ENCODE measurements at places on chromosomes 12 and 14.

DNA sequence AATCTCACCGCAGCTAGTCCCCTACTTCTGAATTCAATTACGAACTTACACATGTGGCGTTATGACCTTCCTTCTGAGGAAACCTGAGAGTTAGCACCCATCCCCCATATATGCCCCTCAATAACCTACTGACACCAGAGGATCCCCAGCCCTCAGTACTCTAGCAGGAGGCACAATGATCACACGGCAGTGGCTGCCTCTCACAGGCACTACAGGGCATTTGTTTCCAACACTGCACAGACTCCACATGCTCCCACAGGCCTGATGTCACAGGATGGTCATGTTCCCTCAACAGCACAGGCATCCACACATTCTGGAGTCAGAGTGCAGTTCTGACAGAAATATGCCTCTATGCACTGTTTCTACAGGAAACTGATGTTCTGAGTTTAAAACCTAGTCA, 17.4 kb downstream of the PPP1CC start:
- no peak overlapping the region for H3K27ac ChIP-seq
- no peak overlapping the region for H3K4me3 ChIP-seq
- no peaks in the 10 kb centered on the region for H3K27me3 ChIP-seq
- no peak for DNase-seq

DNA sequence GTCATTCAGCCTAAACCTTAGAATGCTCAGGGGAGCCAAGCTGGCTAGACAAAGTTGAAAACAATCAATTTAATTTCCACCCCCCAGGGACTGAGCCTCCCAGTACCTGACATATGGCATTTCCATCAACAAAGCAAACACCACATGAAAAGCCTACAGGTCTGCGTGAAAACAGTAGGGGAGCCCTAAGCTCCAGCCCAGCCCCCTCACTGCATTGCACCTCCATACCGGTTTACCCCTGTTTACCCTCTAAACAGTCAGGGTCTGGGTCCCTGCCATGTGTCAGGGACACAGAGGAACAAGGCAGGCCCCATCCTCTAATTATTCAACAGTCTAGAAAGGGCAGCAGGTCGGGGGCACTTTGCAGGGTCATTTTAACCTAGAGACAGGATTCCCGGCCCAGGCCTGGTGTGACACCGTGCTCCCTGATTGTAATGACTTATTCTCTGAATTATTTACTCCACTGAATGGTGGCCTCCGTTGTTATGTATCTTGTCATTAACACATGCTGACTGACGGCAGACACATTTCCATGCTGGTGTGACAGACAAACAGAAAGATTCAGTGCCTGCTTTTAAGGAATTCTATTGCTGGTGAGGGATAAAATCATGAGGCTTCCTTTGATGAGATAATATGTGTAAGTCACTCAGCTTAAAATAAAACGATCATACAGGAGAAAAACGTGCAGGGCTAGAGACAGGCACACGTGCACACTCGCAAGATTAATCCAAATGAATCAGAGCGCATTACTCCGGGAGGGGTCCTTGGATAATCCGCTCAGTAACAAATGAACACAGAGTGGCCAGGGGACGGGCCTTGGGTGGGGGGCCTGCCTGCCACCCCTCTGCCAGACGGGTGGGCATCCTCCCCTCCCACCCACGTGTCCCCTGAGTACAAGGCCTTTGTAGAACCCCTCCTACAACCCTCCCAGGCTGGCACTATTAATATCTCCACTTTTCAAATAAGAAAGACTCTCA, 23.2 kb downstream of the CCDC88C start:
- H3K4me3 ChIP-seq, result no peak overlapping the region
- peaks cover 47% of the 10 kb centered on the region for H3K4me1 ChIP-seq
- H3K27ac ChIP-seq, result no peak overlapping the region
- no peak for DNase-seq

- no peaks in the 10 kb centered on the region for H3K4me1 ChIP-seq
- no peak overlapping the region for H3K4me3 ChIP-seq
- no peaks in the 10 kb centered on the region for H3K27me3 ChIP-seq
- H3K36me3 ChIP-seq, result peaks cover 92% of the 10 kb centered on the region
- no peak overlapping the region for H3K27ac ChIP-seq
These were observed 20.9 kb downstream of the KMT2D start for GRCh38 chr12:49039421-49040363.

DNA sequence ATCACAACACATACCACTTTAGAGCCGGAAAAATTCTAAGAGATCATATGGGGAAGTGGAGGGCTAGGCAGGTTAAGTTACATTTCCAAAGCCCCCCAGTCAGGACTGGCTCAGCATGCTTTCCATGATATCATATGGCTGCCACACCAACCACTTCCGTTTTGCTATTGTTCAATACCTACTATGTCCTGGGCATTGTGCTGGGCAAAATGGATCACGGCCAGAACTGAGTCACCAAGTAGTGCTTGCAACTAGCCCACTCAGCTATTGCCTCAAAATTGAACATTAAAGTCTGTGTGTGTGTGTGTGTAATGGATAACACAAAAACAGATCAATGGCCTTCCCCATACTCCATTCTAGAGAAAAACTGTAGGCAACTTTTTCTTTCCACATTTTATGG, 22.7 kb downstream of the WIF1 start:
- H3K4me3 ChIP-seq, result no peak overlapping the region
- no peaks in the 10 kb centered on the region for H3K36me3 ChIP-seq
- no peak overlapping the region for H3K27ac ChIP-seq
- no peaks in the 10 kb centered on the region for H3K27me3 ChIP-seq

- peak; percentile 99 for DNase-seq
- peak overlapping the region; percentile 97 for H3K27ac ChIP-seq
- H3K4me3 ChIP-seq, result peak overlapping the region; percentile 29
These were observed 5.5 kb downstream of the AJUBA start for GRCh38 chr14:22976620-22977433.

- no peaks in the 10 kb centered on the region for H3K27me3 ChIP-seq
- no peak overlapping the region for H3K4me3 ChIP-seq
These were observed 16.1 kb upstream of the WSCD2 start for GRCh38 chr12:108112832-108113556.

GRCh38 chr12:3923021-3923420, 49.8 kb upstream of the PARP11 start:
- H3K27me3 ChIP-seq, result peaks cover 1% of the 10 kb centered on the region
- DNase-seq, result no peak
- no peak overlapping the region for H3K4me3 ChIP-seq
- H3K27ac ChIP-seq, result no peak overlapping the region
- no peaks in the 10 kb centered on the region for H3K36me3 ChIP-seq

- H3K36me3 ChIP-seq, result no peaks in the 10 kb centered on the region
- H3K27ac ChIP-seq, result no peak overlapping the region
- H3K4me3 ChIP-seq, result no peak overlapping the region
- DNase-seq, result no peak
- no peaks in the 10 kb centered on the region for H3K4me1 ChIP-seq
These were observed 471.5 kb downstream of the MED13L start for GRCh38 chr12:115806000-115806399.

DNA sequence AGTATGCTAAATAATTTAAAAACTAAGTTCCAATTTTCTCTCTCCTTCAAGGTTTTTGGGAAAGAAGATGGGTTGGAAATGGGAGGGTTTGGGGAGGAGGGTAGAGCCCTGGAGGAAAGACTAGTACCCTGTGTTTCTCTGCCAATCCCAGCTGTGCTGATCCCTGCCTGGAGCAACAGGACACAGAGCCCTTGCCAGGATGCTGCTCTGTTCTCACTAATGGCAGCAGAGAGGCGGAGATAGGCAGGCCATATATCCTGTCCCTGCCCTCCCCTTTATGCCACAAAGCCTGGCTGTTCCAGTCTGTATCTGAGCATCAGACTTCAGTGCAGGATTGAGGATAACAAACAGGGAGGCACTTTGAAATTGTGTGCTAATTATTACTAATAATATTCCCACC, 99.0 kb downstream of the C12orf75 start:
- DNase-seq, result no peak
- H3K4me1 ChIP-seq, result no peaks in the 10 kb centered on the region
- no peaks in the 10 kb centered on the region for H3K27me3 ChIP-seq
- no peaks in the 10 kb centered on the region for H3K36me3 ChIP-seq

- no peak for DNase-seq
- H3K4me1 ChIP-seq, result no peaks in the 10 kb centered on the region
- H3K36me3 ChIP-seq, result no peaks in the 10 kb centered on the region
- H3K27ac ChIP-seq, result no peak overlapping the region
- H3K27me3 ChIP-seq, result no peaks in the 10 kb centered on the region
These were observed 119.5 kb downstream of the ANO4 start for GRCh38 chr12:100913872-100914592.

DNA sequence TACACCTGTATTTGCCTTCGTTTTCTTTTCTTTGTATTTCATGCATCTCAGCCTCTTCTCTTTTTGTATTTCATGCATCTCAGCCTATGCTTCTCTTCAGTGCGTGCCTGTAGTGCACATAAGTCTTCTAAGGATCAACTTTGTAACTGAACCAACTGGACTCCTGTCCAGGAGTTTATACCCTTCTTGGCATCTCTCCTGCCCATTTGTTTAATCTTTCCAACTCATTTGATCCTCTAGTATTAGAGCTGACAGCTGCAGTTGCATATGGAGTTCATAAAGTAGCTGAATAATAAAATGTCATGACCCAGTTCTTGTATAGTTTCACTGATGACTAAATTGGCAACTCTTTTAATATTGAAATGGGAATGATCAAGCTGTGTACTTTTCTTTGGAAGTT, 89.7 kb downstream of the FGD4 start:
- H3K4me1 ChIP-seq, result no peaks in the 10 kb centered on the region
- H3K4me3 ChIP-seq, result no peak overlapping the region
- no peaks in the 10 kb centered on the region for H3K36me3 ChIP-seq
- H3K27me3 ChIP-seq, result no peaks in the 10 kb centered on the region
- DNase-seq, result no peak

DNA sequence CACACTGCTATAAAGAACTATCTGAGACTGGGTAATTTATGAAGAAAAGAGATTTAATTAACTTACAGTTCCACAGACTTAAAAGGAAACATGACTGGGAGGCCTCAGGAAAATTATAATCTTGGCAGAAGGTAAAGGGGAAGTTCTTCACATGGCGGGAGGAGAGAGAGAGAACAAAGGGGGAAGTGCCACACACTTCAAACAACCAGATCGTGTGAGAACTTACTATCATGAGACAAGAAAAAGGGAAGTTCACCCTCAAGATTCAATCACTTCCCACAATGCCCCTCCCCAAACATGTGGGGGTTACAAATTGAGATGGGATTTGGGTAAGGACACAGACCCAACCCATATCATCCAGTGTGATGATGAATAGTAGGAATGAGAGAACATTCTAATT, 366.5 kb downstream of the LRFN5 start:
- no peaks in the 10 kb centered on the region for H3K36me3 ChIP-seq
- DNase-seq, result no peak
- H3K27me3 ChIP-seq, result no peaks in the 10 kb centered on the region
- H3K27ac ChIP-seq, result no peak overlapping the region
- H3K4me3 ChIP-seq, result no peak overlapping the region

DNA sequence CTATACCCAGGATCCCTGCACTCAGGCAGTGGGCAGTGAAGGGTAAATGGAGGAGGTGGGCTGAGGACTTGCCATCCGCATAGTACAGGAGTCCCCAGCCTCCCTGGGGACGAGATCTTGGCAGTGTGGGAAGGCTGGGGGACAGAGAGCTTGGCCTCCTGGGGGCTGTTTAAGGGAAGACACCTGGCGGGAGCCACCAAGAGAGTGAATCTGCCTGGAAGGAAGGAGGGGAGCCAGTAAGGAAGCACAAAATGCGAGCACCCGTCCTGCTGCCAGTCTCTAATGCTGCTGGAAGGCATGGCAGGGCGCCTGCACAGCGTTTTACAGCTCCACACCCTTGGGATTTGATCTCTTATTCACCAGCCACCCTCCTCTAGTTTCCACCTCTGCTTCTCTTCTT, 7.4 kb upstream of the KRT2 start:
- no peak overlapping the region for H3K4me3 ChIP-seq
- DNase-seq, result no peak
- peaks cover 34% of the 10 kb centered on the region for H3K27me3 ChIP-seq
- H3K36me3 ChIP-seq, result no peaks in the 10 kb centered on the region
- no peak overlapping the region for H3K27ac ChIP-seq
- no peaks in the 10 kb centered on the region for H3K4me1 ChIP-seq

GRCh38 chr12:5033883-5034282, 9.8 kb upstream of the KCNA5 start:
- peaks cover 21% of the 10 kb centered on the region for H3K27me3 ChIP-seq
- no peak overlapping the region for H3K27ac ChIP-seq
- H3K4me3 ChIP-seq, result no peak overlapping the region
- H3K36me3 ChIP-seq, result no peaks in the 10 kb centered on the region
- H3K4me1 ChIP-seq, result no peaks in the 10 kb centered on the region

- no peak overlapping the region for H3K27ac ChIP-seq
- no peaks in the 10 kb centered on the region for H3K4me1 ChIP-seq
- H3K27me3 ChIP-seq, result no peaks in the 10 kb centered on the region
These were observed 73.8 kb downstream of the TRAFD1 start for GRCh38 chr12:112199136-112199535.

- H3K36me3 ChIP-seq, result no peaks in the 10 kb centered on the region
- H3K27ac ChIP-seq, result no peak overlapping the region
- H3K4me3 ChIP-seq, result no peak overlapping the region
These were observed 175.5 kb downstream of the CCDC59 start for GRCh38 chr12:82182601-82183190.

GRCh38 chr14:95227279-95227860, 70.0 kb upstream of the DICER1 start:
- no peaks in the 10 kb centered on the region for H3K27me3 ChIP-seq
- no peak overlapping the region for H3K27ac ChIP-seq
- no peak for DNase-seq
- H3K4me3 ChIP-seq, result no peak overlapping the region

GRCh38 chr12:104422441-104422840, 34.3 kb upstream of the CHST11 start:
- H3K27me3 ChIP-seq, result 0 out of 3 replicates have a peak, but pooled peaks cover 4% of the 10 kb centered on the region
- H3K4me1 ChIP-seq, result no peaks in the 10 kb centered on the region
- H3K27ac ChIP-seq, result no peak overlapping the region

DNA sequence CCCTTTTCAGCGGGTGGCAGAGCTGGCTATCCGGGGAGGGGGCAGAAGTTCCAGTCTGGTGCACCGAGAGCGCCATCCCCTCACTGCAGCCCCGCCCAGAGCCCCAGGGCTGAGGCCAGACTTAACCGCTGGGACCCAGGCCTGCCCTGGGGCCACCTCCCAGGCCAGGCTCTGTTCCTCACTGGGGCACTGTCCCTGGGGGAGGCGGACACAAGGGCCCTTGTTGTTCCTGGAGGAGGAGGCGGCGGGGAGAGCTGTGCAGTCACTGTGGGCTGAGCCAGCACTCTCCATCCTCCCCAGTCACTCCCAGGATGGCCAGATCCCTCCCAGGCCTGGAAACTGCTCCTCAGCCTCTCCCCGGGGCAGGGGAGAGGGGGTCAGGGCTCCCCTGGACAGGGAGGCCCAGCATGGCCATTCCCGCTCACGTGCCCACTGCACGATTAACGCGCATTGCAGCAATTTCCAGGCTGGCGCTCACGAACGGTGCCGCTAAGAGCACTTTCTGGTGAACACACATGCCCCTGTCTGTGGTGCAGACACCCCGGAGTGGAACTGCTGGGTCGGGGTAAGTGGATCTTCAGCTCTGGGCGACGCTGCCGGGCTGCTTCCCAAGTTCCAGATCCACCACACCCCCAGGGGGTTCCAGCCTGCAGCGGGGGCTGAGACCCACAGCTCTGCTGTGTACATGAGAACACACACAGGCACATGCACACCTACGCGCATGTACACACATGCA, 89.8 kb upstream of the SFSWAP start:
- H3K36me3 ChIP-seq, result no peaks in the 10 kb centered on the region
- no peak overlapping the region for H3K4me3 ChIP-seq
- no peak overlapping the region for H3K27ac ChIP-seq
